ENCODE measurements at places on chromosomes 2 and 18.

- peak; percentile 63 for DNase-seq
Measured at GRCh38 chr2:175579646-175580045, 398.1 kb upstream of the ATP5MC3 start.

GRCh38 chr2:33207151-33207740 is 260.5 kb downstream of the LTBP1 start:
- DNase-seq = no peak

GRCh38 chr2:190980630-190981209 is 33.3 kb downstream of the STAT1 start:
- no peak for DNase-seq

DNA sequence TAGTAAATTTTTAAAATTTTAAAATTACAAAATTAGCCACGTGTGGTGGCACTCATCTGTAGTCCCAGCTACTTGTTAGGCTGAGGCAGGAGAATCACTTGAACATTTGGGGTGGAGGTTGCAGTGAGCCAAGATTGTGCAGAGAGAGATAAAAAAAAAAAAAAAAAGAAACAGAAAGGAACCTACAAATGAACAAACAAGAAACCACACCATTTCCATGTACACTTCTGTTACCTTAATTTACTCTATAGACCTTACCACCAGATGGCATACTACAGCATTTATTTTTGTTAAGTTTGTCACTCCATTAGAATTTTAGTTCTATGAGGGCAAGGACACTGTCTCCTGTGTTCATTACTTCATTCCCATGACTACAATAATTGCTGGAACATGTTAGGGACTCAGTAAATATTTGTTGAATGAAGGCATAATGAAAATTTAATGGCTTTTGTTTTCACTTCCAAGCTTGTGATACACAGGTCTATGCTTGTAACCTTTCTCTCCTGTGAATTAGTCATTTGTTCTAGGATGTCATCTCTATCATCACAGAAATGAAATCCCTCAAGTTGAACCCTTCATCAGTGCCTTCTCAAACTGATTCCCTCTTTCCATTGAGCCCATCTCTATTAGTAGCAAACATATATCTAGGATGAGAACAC is 76.0 kb downstream of the ARHGAP15 start:
- DNase-seq = peak; percentile 16

GRCh38 chr2:201070948-201071478 is 458 bp downstream of the HYCC2 start:
- no peak for DNase-seq

DNA sequence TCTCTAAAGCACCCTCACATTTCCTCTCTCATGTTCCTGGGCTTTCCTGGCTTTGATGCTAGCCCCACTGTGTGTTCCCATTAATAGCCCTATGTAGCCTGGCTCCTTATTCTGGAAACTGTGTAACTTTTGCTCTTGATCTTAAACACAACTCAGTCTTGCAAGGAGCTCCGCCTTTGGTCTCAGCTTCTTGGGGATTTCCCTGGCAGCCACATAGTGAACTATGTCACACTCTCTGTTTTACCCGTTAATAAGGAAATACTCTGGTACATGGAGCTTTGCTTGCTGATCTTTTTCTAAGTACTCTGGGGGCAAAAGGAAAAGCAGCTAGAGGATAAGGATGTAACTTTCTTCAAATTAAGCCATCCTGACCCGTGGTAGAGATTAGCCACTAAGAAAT is 259.3 kb downstream of the NEDD4L start:
- DNase-seq = no peak

DNA sequence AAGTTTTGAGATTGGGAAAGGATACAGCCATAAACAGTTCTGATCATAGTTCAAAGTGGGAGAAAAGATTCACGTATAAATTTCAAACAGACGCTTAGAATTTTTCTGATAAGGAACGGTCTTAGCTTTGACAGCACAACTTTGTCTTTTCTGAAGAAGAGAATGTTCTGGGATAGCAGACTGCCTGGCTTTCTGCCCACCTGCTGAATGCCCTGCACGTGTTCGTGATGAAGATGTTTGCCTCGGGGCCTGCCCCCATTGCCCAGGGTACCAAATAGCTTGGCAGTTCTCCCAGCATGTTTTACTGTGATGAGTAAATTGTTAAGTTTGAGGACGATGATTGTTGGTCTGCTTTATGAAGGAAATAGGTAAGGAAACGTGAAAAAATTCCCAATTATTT is 4.6 kb downstream of the MRPL33 start:
- DNase-seq = no peak

DNA sequence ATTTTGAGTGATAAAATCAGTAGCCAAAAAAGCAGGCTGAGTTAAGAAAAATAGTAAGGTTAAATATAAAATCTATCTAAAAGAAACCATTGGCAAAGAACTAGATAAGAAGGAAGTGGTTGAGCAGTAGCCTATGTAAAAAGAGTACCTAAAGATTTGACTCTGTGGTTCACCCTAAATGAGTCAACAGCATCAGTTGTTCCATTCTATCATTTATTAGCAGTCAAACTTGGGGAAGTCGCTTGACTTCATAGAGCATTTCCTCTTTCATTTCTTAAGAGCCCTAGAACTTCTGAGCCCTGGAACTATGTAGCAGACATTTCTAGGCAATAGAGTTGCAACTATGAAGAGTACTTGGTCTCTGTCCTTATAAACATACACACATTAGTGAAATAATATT is 381.7 kb downstream of the NUP35 start:
- DNase-seq = peak; percentile 95

DNA sequence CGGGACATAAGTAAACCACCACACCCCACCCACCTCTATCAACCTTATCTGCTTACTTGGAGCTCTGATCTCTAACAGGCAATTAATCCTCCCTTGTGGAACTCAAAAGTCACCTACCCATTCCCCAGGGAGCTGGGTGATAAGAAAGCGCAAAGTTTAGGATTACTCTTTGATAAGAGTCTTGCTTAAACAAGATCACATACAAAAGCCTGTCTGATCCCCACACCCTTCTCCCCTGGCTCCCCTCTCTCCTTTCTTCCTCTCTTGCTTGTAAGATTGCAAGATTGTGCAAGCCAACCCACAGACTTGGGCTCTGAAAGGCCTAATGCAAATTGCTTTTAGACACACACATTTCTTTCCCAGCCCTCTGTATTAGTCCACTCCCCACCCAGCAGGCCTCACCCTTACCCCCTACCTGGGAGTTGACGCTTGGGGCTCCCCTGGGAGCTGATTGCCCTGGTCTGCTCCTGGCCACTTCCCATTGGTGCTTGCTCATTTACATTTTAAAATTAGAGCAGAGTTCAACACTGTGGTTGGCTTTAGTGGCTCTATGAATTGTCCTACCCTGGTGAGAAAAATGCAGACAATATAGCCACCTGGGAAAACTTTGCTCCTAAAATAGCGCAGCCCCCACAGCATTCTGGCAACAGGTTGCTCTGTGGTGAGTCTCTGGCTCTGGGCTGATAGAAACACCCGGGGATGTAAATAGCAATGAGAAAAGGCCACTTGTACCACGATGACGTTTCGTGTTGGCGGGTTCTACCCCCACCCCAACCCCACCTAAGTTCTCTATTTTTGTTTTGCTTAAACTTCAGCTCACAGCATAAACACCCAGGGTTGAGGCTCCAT is 92.8 kb upstream of the MSH2 start:
- DNase-seq = peak; percentile 81

GRCh38 chr2:218895759-218896500 is 15.3 kb downstream of the WNT10A start:
- no peak for DNase-seq

- DNase-seq = no peak
Measured at GRCh38 chr2:203744091-203744490, 37.7 kb downstream of the CD28 start.

- no peak for DNase-seq
Measured at GRCh38 chr2:203732092-203732952, 25.9 kb downstream of the CD28 start.

GRCh38 chr18:25896956-25897355 is 193.5 kb downstream of the SS18 start:
- DNase-seq = no peak

DNA sequence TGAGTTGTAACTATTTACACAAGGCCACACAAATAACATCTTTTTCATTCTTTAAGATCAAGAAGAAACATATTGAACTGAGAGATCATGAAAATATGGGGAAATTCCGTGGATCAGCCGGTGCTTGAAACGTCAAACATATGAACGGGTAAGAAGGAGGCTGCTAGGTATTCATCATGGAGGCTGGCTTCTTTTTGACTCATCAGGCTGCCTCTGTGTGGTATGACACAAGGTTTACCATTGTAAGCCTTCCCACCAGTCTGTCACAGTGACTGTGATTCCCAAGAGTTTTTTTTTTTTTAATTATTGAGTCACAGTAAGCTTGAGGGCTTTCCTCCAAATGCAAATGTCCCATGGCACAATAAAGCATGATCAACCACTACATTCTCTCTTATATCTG is 506.9 kb downstream of the BCL11A start:
- DNase-seq = no peak

- no peak for DNase-seq
Measured at GRCh38 chr2:174659069-174659900, 61.7 kb upstream of the WIPF1 start.

DNA sequence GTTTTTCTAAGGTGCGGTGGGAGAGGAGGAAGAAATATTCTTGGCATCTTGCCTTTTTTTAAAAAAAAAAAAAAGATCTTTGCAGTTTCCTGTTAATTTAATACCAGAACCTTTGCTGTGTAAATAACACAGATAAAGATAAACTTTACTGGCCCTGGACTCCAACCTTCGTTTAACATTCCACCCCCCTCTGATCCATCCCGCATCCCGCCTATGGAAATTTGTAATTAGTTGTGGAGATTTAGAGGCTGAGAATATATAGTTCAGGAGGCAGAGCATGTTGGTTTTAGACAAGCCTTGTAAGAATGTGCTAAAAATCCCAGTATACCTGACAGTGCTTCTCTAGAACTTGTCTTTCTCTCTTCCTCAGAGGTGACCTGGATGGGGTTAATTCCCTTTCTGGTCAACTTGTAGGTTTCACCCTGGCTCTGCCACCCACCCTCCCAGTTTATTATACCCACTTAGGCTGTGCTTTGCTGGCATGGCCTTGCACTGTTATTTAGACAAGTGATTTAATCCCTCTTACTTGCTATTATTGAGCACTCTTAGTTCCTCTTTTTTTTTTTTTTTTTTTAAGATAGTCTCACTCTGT is 2.9 kb upstream of the C2orf72 start:
- DNase-seq = peak; percentile 74

DNA sequence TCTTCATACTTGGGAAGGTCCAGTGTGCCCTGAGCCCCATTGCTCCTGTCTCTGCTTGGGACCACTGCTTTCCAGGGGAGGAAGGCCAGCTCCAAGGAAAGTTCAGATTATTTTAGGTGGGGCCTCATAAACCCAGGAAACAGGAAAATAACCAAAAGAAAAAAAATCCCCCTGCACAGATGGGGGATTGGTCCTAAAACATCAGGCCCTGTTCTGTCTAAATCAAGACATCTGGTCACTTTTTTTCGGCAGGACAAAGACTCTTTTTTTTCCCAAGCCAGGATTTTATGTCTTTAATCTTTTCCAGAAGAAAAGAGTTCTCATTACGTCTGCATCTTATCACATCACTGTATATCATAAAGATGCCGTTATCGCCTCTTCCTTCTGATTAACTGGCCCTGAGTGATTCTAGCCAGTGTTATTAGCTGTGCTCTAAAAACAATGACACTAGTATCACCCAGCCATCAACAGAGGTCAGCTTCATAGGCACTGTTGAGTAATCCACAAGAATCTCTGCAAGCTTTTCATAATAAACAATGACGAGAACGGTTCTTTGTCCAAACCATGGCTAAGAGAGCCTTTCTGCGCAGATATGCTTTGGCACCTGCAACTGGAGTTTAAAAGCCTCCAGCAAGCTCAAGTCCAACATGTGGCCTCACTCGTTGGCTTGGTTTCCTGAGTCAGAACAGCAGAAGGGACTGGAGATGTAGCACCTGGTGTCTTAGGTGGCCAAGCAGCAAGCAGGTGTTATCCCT is 138.2 kb downstream of the VAPA start:
- no peak for DNase-seq

DNA sequence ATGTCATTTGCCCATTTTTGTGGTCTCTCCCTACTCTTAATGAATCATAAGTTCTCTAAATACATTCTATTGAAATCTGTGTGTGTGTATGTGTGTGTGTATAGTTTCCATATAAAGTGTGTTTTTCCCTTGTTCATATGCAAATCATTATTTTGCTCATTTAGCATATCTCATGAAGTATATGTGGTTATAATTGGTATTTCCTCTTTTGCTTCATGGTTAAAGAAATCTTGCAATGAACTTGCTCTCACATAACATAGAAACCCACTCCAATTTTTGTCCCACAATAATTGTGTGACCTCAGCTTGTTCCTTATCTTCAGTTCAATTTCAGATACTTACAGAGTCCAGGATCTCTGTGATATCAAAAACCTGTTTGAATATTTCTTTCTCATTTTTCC is 1.2 kb downstream of the CPO start:
- peak; percentile 34 for DNase-seq

GRCh38 chr2:1366546-1367134 is 46.6 kb upstream of the TPO start:
- no peak for DNase-seq

GRCh38 chr2:231198291-231199173 is at the start of gene ARMC9:
ARMC9 (plus strand) TSS chr2:231198631; CDS start chr2:231206239, 7,608 bp downstream.
- peak; percentile 55 for DNase-seq

DNA sequence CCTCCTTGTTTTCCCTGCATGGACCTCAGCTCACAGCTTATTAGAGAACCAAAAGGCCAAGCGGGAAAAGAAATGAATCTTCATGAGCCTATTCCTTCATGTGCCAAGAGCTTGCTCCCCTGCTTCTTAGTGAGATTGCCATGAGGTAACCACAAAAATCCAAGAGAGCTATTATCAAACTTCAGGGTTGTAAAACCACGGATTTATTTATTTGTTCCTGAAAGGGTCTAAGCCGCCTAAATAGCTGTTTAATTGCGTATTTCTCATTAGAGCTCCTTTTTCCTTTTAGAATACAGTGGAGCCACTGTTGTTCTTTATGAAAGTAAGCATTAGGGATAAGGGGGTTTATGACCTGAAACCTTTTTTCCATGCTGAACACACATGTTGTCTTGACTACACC is 58.0 kb downstream of the SRD5A2 start:
- no peak for DNase-seq

DNA sequence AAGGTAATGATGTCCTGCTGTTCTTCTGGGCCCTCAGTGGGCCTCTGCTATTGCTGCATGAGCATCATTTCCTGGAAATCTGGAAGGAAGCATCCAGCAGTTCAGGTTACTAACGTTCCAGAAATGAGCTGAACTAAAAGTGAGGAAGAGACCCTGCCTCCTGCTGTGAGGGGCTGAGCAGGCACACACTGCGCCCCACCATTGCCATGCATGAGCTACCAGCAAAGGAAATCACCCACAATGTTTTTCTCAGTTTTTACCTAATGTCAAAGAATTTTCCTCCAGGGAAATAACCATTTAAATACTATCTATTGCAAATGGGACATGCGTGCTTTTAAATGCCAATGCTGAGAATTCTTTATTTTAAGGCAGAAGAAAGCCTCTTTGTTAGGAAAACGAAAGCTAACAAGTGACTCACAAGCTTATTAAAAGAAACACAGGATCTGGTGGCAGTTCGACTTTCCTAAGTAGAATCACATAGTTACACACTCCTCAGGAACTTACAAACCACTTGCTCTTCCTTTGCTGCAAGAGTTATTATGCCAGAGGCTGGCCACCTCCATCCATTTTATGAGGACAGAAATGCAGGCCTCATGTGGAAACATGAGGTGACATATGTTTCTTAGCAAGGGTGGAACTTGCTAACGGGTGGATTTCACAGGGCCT is 152.6 kb upstream of the TTC39C start:
- peak; percentile 85 for DNase-seq

Data from MV-4-11 (cell line).